ENCODE measurements at places on chromosomes 1 and 21. TPM values are rescaled to one million over a fixed set of nuclear protein-coding genes. Genes with fewer than 3 reads are reported as not detected.

PADI2 gene
- total RNA-seq = 2.7 TPM

PODN gene
- not detected for total RNA-seq

DNA sequence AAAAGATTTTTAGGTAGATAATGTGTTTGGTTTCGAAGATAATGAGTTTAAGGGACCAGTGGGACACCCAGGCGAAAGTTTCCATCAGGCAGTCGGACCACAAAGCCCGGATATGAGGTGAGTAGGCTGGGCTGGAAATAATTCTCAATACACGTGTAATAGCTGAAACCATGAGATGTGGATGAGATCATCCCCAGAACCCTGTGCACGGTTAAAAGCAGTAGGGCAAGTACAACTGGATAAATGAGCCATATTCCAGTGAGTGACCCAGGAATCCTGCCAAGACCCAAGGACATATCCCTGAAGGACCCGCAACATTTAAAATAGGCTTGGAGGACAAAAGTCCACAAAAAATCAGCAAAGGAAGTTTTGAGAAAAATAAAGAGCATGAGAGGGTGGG lies 21.5 kb upstream of the NHLH2 start:
- no peak for DNase-seq

DNA sequence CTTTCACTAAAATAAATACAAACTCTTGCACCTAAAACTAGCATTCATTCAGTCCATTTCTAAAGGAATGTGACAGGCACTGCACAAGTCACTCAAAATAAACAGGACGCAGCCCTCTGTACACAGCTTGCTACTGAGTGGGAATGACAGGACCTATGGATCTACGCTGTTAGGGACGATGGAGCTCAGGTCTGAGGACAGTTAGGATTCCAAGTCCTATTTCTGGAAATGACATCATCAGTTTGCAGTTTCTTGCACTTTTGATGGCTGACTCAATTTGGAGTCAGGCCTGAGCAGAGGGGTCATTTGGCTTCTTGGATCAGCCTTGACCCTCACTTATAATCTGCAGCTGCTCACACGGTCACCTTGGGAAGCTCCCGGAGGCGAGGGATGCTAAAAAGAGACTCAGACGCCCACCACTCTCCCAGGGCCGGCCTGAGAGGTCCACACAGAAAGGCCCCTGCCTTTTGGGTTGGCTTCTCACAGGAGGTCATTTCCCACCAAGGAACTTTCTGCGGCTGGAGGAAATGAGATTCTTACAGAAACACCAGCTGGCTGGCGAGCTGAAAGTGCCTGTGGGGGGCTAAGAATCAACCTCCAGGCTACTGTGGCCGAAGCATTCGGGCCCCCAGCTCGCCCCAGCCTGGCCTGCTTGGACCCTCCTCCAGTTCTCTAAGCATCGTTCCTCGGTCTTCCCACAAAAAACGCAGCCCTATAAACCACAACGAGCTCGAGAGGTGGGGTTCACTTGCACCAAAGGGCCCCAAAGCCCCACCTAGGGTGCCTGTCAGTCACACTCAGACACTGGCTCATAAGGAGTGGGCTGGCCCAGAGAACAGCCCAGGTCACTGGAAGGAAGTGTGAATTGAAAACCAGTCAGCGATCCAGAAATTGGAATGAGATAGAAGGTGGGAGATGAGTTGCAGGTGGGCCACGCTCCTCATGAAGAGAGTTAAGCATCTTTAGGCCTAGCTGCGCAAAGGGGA lies 8.9 kb upstream of the PDE9A start:
- DNase-seq = no peak

DNA sequence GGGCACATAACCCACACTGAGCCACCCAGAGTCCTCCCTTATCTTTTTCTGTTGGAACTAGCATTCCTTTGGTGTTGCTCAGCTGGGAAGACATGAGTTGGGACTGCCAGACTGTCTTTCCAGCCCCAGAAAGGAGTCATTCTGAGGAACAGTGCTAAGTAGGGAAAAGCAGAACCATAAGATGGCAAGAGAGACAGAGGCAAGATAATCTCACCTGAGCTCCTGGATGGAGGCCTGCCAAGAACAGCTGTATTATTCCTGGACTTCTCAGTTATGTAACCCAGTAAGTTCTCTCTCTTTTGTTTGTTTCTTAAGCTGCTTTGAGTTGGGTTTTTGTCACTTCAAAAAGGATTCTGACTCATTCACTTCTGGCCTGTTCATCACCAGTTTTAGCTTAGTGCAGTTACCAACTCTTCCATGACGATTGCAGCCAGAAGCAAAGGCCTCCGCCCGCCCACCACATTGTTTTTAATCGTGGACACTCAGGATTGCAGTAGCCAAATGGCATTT lies 134.4 kb downstream of the OMA1 start:
- DNase-seq = no peak

- DNase-seq = peak; percentile 44
Measured at GRCh38 chr1:224430511-224431113, 4.0 kb downstream of the WDR26 start.

DNA sequence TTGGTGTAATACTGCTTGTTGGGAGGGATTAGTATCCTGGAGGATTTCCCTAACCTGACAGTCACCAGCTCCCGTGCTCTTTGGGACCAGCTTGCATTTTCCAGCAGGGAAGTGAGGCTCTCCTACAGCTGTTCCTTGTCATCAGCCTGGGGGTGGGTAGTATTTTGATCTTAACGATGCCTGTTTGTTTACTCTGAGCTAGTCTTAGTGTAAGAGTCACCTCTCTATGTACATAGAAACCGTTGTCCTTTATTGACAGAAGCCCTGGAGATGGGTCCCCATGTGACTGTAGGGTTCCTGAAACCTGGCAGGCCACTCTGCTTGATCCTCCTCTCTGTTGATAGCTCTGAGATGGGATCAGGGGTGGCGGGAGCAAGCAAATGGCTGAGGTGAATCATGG lies 58.0 kb downstream of the ACP6 start:
- DNase-seq = no peak

DNA sequence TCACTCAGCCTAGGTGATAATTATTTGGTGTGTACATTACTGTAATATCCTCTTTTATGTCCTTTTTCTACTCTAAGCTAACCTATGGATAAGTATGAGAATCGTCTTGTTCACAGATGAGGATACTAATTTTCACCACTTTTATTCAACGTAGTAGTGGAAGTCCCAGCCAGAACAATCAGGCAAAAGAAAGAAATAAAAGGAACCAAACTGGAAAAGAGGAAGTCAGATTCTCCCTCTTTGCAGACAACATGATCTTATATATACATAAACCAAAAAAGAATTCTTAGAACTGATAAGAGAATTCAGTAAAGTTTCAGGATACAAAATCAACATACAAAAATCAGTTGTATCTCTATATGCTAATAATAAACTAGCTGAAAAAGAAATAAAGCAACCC lies 12.6 kb upstream of the RGL1 start:
- DNase-seq = no peak

DNA sequence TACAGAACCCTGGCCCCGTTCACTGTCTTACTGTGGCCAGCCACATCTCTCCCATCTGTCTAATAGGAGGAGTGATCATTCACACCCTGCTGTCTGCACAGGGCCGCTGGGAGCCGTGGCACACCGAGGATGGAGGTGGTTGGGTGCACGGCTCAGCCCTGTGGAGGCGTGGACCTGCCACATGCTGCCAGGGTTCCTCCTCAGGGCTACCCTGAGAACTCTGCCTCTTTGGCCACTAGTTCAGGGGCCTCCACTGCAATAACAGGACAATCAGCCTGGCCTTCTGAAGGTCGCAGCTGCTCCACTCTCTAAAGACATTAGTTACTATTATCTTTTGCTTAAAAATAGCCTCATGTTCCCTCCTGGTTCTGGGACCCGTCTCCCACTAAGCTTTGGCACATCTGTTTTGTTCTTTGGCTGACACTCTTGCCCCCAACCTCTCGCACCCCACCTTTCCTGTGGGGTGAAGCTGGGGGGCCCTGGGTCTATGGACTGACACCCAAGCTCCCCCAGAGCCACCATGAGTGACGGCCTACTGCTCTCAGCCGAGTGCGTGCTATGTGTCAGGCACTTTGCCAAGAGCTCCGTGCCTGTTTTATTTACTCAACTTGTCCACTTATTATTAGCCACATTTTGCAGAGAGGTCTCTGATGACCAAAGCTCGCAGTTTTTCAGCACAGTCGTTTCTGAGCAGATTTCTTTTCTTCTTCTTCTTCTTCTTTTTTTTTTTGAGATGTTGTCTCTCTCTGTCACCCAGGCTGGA lies 66.3 kb downstream of the ARHGEF10L start:
- no peak for DNase-seq

- DNase-seq = peak; percentile 37
Measured at GRCh38 chr1:43074244-43074643, 97.8 kb downstream of the EBNA1BP2 start.

GRCh38 chr1:152112101-152112884 lies 3.0 kb downstream of the TCHH start:
- no peak for DNase-seq

DNA sequence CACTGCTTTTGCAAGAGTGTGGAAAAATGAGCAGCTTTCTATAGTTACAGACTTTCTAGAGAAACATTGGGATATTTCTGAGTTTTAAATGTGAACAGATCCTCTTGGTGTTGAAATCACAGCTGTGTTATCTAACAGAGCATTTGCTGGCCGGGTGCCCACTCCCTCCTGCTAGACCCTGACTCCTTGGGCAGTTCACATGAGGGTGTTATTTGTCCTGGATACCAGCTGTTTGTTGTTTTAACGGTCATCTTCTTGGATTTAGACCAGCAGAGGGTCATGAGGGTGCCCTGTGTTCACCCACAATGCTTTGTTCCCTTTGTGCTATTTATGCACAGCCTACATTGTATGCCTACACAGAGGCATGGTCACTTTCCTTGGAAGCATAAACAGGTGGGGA lies 67.1 kb downstream of the CENPF start:
- no peak for DNase-seq

GRCh38 chr1:167266965-167267364 lies 46.3 kb downstream of the POU2F1 start:
- no peak for DNase-seq

GRCh38 chr21:10272216-10272615 lies 249.2 kb upstream of the TPTE start:
- no peak for DNase-seq

DNA sequence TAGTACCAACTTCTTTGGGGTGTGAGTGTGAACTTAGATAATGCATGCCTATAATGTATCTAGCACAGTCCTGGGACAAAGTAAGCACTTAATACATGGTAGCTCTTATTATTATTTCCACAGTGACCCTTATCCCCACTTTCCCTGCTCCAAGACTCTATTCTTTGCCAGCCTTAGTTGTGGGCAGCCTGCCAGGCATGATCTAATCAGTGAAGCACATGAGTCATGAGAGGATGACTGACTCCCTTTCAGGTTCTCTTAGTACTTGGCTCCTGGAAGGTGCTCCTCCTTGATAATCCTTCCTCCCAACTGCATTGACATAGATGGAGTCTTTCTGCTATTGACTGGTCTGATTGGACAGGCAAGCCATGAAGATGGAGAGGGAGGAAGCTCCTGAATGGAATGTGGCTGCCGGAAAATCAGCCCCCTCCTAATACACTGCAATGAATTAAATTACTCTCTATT lies 17.4 kb upstream of the GNG12 start:
- DNase-seq = peak; percentile 88

DNA sequence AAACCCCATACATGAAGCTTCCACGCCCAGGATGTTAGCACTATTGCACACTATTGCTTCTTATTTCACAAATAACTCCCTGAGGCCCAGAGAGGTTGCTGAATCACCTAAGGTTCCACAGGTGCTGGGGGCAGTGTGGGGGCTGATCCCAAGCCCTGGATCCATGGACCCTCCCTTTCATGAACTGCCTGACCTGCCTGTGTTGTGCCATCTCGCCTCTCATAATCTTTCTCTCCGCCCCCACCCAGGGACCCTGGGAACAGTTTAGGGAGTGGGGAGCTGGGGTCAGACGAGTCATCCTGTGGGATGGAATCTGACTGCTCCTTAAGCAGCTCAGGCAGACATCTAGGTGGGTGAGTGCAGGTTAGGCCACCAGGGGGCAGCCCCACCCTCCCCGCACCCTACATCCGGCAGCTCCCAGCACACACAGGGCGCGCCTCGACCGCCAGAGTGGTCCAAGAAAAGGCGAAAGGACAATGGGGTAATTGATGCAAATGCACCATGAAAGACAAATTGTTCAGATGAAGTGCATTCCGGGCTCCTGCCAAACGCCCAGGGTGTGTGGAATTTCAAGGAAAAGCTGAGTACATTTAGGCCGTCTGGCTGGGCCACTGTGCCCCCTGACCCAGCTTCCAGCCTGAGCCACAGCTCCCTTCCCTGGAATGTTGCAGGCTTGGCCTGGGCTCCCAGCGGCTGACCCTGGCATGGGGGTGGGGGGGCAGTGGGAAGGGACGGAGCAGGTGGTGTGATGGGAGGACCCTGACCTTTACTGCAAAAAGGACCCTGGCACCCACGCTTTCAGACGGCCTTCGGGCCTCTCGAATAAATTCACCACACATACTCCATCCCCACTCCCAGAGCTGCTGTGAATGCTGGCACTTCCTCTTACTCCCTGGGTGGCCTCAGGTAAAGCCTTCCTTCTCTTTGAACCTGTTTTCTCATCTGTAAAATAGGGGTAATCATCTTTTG lies 20.8 kb downstream of the PHLDA3 start:
- peak; percentile 88 for DNase-seq

- DNase-seq = peak; percentile 83
Measured at GRCh38 chr21:38853421-38853919, 47.7 kb downstream of the ETS2 start.

DNA sequence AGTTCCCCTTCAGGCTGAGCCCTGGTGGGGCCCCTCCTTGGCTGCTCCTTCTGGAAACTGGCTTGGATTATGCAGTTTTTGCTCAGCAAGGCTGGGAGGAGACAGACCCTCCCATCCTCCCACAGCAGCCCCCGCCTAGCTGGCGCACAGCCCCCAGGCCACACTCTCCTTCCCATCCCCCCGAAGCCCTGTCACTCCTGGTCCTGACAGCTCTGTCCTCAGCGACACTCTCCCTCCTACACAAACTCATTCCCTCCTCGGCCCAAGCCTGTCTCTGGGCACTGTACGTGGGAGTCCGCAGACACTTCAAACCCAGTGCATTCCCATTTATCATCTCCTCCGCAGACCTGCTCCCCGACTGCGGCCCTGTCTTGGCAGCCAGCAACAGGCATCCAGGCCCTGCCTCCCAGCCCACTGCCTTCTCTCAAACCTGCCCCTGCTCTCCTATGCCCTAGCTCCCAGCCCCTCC lies 25.0 kb upstream of the EPHB2 start:
- DNase-seq = no peak

- DNase-seq = no peak
Measured at GRCh38 chr1:193631306-193631705, 444.9 kb upstream of the B3GALT2 start.

- no peak for DNase-seq
Measured at GRCh38 chr1:94731891-94732290, 88.3 kb upstream of the SLC44A3 start.
